ENCODE measurements at places on chromosomes 4 and X.

DNA sequence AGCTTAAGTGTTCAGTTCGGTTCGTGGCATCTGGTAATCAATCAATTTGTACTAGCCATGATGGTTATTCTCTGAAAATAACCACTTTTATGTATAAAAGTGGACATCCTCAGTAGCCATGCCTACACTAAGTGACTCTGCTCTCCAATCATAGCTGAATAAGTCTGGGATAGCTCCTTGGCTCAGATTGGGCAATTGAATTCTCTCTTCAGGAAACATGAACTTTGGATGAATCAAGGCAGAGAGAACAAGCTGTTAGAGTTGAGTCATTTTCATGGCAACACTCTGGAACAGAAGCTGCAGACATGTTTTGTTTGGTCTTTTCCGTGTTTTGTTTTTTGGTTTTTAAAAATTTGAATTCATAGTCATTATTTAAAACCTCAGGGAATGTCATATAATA lies 66.8 kb upstream of the TMEM164 start:
- no peak for DNase-seq

DNA sequence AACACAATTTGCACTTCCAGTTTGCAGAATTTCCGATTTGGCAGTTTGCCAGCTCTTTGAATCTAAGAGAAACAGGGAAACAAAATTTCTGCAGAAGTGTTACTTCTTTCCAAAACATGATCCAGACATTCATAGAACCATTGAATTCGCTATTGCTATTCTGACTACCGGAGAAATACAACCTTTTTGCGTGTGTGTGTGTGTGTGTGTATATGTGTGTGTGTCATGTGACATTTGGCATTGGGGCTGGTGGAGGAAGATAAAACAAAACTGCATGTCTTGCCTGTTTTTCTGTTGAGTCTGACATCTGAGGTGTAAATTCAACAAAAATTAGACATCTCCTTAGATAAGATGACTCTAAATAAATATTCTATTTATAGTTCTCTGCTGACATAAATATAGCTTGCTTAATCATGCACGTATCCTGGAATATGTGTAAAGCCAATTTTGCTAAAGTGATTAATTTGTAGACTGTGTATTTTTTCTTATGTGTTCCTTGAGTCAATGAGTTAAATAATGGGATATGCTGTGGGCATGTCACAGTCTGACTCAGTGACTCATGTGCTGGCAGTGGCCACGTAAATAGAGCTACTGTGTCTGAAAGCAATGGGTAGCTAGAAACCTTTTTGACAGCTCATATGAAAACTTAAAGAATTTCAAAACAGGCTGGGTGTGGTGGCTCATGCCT lies 98.9 kb downstream of the HPGD start:
- DNase-seq = no peak

GRCh38 chr4:112119353-112119783 lies 25.9 kb upstream of the FAM241A start:
- DNase-seq = no peak

DNA sequence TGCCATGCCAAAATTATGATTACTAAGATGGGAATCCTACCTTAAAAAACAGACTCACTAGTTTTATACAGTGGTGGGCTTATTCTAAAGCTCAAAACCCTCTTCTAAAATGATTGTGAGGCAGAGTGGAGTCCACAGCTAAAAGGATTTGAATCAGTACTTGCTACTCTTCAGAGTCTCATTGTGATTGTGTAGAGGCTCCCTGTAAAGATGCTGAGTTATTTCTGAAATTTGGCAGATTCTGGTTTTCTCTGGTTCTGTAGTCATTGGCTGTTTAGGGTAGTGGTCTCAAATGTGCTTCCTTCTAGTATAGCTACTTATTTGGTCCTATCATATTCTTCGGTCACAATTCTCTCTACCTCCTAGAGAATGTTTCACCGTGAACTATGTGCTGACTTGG lies 104.1 kb downstream of the FBXW7 start:
- no peak for DNase-seq

- no peak for DNase-seq
Observed at GRCh38 chr4:24054910-24055309, 165.1 kb upstream of the PPARGC1A start.

- DNase-seq = no peak
Observed at GRCh38 chr4:107442538-107443111, 277.4 kb downstream of the PAPSS1 start.

- no peak for DNase-seq
Observed at GRCh38 chrX:13721819-13722519, 12.5 kb downstream of the TRAPPC2 start.

DNA sequence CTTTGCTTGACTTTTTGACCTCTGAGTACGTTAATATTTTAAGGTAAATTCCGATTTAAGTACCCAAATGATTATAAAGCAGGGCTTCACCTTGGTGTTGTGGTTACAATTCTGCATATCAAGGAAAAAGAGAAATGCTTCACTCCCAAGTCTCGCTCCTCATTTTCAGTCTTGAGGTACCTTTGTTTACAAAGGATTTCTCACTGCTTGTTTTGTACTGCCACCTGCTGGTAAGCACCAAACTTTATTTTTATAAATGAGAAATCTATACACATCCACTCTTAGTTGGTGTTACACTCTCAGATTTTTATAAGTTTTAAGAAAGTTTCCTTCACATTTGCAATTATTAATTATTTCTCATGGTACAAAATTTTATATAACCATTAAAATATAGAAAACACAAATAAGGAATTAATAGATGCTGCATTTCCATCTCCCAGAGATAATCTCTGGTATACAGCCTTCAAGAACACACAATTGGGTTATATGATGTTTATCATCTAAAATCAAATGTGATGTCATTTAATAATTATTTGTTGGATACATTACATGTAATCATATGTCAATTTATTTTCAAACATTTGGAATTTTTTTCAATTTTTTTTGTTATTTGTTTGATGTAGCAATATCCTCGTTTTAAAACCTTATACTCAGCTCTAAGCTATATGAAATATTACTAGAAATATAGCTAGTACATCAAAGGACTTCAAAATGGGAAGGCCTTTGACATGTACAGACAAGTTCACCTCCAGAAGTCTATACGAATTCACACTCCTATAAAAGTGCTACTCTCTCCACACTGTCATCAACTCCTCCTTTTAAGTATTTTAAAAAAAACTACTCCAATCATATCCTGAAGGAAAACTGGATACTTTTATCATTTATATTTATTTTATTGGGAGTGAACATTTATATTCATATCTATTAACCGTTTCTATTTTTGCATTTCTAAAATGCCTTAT lies 179.9 kb downstream of the KCNIP4 start:
- DNase-seq = peak; percentile 42

DNA sequence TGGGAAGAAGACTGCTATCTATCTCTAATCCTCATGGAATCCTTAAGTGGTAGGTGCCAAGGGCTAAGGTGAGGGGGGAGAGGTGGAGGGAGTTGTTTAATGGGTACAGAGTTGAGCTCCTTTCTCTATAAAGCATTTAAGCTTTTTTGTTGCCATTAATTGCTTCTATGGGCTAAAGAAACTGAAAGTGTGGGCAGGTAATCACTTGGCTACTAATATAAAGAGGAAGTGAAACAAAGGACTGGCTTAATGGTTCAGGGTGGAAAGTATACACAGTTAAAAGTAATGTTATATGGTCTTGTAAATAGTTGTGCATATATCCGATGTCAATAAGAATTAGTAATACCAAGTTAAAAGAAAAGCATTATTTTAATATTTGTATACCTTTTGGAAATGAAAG lies 83.9 kb downstream of the POLA1 start:
- no peak for DNase-seq

- no peak for DNase-seq
Observed at GRCh38 chr4:17273047-17273446, 238.8 kb downstream of the QDPR start.

DNA sequence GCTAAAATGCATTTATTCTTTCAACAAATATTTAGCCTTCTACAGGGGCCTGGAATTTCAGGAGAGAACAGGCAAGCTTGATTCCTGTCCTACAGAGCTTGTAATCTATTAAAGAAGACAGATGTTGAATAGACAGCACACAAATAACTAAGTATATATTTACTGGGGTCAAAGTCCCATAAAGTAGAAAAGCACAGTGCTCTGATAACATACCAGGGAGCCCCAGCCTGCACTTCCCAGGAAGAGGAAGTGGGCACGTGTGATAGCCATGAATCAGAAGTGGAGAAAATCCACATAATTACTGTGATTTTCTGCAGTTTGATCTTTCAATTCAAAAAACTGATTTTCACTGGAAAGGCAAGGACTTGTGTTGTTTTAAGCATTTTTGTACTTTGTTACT lies 129.1 kb downstream of the EGF start:
- DNase-seq = no peak

DNA sequence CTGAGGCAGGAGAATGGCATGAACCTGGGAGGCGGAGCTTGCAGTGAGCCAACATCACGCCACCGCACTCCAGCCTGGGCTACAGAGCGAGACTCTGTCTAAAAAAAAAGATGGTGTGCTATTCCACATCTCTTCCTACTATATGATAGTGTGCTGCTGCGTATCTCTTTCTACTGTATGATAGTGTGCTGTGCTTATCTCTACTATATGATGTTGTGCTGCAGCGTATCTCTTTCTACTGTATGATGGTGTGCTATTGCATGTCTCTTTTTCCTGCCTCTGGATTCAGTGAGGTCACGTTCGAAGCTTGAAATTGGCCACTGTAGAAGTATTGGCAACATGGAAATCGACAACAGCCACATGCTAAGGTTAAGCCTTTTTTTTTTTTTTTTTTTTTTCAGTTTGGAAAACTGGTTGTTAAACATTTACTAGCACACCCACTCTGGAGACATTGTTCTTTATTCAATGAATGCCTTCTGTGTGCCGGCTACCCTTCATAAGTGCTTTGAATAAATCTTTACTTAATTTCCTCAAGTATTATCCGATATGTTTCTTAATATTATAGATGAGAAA lies 31.0 kb downstream of the ARFIP1 start:
- no peak for DNase-seq

GRCh38 chrX:2423282-2423681 lies 77.5 kb downstream of the DHRSX start:
- no peak for DNase-seq

DNA sequence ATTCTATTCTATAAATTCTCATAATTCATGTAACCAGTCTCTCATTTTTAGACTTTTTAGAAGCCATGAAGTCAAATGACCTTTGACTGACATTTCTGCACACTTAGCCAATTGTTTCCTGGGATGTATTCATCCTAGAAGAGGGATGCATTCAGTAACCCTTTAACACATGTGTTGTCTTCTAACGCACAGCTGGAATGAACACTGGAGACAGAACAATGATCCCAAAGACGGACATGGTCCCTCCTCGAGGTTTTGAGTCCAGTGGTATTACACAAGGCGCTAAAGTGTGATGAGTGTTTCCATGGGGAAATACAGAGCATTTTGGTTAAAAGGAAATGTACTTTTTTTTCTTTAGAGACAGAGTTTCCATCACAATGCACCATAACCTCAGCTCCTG lies 39.8 kb upstream of the CLDN24 start:
- DNase-seq = no peak

GRCh38 chr4:95255396-95256107 lies 293.2 kb downstream of the UNC5C start:
- DNase-seq = no peak

- no peak for DNase-seq
Observed at GRCh38 chr4:151152028-151152427, 52.6 kb downstream of the RPS3A start.

DNA sequence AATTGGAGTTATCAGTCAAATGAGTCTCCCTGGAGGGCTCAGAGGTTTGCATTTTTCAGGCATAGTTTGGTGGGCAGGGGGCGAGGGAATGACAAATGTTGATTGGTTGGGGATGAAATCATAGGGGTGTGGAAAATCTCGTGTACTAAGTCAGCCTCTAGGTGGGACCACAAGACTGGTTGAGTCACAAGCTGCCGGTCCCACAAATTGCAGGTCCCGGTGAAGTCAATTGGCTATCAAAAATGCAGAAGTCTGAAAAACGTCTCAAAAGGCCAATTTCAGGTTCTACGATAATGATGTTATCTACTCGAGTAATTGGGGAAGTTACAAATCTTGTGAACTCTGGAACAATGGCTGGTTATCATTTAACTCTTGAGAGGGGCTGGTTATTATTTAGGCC lies 98.8 kb upstream of the DHX15 start:
- no peak for DNase-seq

- no peak for DNase-seq
Observed at GRCh38 chr4:83129264-83129663, 14.7 kb upstream of the PLAC8 start.

- DNase-seq = no peak
Observed at GRCh38 chr4:72665171-72665968, 96.3 kb upstream of the ADAMTS3 start.

Data from NCI-H2081 treated with DMSO at 0.1 percent for 48 hours (cell line).